Epithelial cell of alveolus of lung (primary cell): ENCODE measurements at places on chromosomes 11 and 22. TPM values are rescaled to one million over a fixed set of nuclear protein-coding genes. Genes with fewer than 3 reads are reported as not detected.

ARHGEF12 gene
- 43.8 and 59.5 TPM in 2 replicates for total RNA-seq

IL18BP gene
- total RNA-seq = 0.65 and 4.2 TPM in 2 replicates

NUP160 gene
- 15.5 and 16.3 TPM in 2 replicates for total RNA-seq

MYOD1 gene
- total RNA-seq = 5.3 TPM in 1 of 2 replicates, not detected in the other

OR8D2 gene
- not detected in 2 replicates for total RNA-seq

OR6T1 gene
- total RNA-seq = not detected in 2 replicates

FOLR2 gene
- not detected in 2 replicates for total RNA-seq

DKK3 gene
- total RNA-seq = 231 and 338 TPM in 2 replicates

CD6 gene
- not detected in 2 replicates for total RNA-seq

TRIM68 gene
- 5.3 and 11.6 TPM in 2 replicates for total RNA-seq

LRRC32 gene
- total RNA-seq = 2.3 and 27.7 TPM in 2 replicates

LIF gene
- 12.9 and 52.8 TPM in 2 replicates for total RNA-seq

DGCR6L gene
- 65.7 and 76.7 TPM in 2 replicates for total RNA-seq
